Spinal cord (tissue), 10 donors: ENCODE measurements at places on chromosomes 11 and 22. TPM values are rescaled to one million over a fixed set of nuclear protein-coding genes. Genes with fewer than 3 reads are reported as not detected.

CHST1 gene
- total RNA-seq, result 10.5 TPM

EI24 gene
- total RNA-seq, result 75.5 TPM

DNA sequence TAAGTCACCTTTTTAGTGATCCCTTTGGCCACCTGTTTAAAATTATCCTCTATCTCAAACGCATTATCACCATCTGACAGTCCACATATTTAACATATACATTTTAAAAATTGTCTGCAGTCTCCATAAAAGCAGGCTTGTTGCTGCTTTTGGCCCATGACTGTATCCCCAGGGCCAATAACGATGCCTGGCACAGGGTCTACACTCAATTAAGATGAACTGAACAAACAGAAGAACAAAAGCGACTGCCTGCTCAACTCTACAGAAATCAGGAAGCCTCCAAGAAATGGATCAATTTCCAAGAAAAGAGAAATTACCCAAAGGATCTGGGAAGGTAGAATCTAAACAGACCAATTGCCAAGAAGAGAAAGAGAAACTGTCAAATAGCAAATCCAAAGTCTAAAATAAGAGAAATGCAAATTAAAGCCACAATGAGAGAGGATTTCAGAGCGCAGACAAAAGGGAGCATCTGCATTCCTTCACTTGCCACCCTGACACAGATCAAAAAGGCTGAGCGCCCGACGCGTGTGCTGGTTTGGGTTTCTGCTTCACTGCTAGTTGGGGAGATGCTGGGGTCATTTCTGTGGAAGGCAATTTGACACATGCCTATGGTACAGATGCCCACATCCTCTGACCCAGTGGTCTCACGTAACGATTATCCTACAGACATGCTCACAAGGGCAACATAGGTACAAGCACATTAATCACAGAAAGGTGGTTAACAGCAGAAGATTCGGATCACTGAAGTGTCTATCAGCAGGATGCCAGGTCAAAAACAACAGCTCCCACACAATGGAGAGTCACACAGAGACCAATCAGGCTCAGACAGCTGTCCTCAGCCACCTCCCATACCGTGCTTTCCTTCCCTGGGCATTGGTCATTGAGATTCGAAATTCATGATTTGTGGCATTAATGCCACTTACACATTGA, 55.9 kb downstream of the SHISAL1 start:
- no peaks in the 10 kb centered on the region for H3K27me3 ChIP-seq
- H3K4me3 ChIP-seq, result no peak overlapping the region
- H3K4me1 ChIP-seq, result no peaks in the 10 kb centered on the region
- H3K36me3 ChIP-seq, result peaks cover 3% of the 10 kb centered on the region
- no peak overlapping the region for H3K27ac ChIP-seq

BTBD18 gene
- total RNA-seq, result not detected

TSSK2 gene
- total RNA-seq, result not detected

DNA sequence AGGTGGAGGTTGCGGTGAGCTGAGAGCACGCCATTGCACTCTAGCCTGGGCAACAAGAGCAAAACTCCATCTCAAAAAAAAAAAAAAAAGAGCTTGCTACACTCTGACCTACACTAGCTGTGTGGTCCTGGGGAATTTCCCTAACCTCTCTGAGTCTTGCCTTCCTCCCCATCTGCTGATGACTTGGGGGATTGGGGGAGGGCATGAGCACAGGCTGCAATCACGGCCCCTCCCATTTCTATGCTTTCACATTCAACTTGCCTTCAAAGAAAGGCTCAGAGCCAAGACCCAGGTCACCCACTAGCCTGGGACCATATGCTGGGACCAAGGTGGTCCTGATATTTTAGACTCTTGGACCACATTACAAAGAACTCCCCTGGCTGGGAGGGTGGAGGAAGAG, 39.8 kb upstream of the TEF start:
- no peak overlapping the region for H3K27ac ChIP-seq
- H3K4me1 ChIP-seq, result no peaks in the 10 kb centered on the region
- H3K4me3 ChIP-seq, result no peak overlapping the region
- H3K36me3 ChIP-seq, result peaks cover 91% of the 10 kb centered on the region
- no peak for DNase-seq

GRCh38 chr11:128568166-128568778, 19.1 kb downstream of the ETS1 start:
- H3K4me1 ChIP-seq, result peaks cover 6% of the 10 kb centered on the region
- no peak for DNase-seq
- no peaks in the 10 kb centered on the region for H3K36me3 ChIP-seq
- H3K27me3 ChIP-seq, result peaks cover 15% of the 10 kb centered on the region
- H3K27ac ChIP-seq, result no peak overlapping the region

GDPD4 gene
- total RNA-seq, result not detected

DNA sequence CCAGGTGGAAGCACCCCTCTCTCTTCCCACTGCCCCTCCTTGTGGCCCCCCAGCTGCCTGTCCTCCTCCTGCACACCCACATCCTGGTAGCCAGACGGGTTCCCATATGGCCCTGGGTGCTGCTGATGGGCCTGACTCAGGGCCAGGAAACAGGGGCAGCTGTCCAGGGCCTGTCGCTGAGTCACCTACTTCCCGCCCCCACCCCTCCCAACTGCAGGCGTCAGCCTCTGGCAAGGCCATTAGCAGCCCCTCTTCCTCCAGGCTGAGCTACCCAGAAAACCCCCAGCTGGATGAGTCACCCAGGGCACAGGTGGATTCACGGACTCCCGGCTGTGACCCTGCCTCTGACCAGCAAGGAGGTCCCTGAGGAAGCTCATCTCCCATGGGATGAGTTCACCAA, 6.9 kb upstream of the GAL start:
- no peak overlapping the region for H3K4me3 ChIP-seq
- no peaks in the 10 kb centered on the region for H3K36me3 ChIP-seq
- H3K4me1 ChIP-seq, result peaks cover 10% of the 10 kb centered on the region
- no peak for DNase-seq
- peaks cover 2% of the 10 kb centered on the region for H3K27me3 ChIP-seq

- no peak overlapping the region for H3K4me3 ChIP-seq
- no peaks in the 10 kb centered on the region for H3K36me3 ChIP-seq
- H3K4me1 ChIP-seq, result no peaks in the 10 kb centered on the region
Measured at GRCh38 chr11:16167706-16168487, 188.4 kb downstream of the SOX6 start.

GRCh38 chr11:17561526-17561925, 14.5 kb downstream of the OTOG start:
- H3K27me3 ChIP-seq, result no peaks in the 10 kb centered on the region
- no peak overlapping the region for H3K4me3 ChIP-seq
- H3K27ac ChIP-seq, result no peak overlapping the region
- H3K36me3 ChIP-seq, result no peaks in the 10 kb centered on the region
- H3K4me1 ChIP-seq, result no peaks in the 10 kb centered on the region

DNA sequence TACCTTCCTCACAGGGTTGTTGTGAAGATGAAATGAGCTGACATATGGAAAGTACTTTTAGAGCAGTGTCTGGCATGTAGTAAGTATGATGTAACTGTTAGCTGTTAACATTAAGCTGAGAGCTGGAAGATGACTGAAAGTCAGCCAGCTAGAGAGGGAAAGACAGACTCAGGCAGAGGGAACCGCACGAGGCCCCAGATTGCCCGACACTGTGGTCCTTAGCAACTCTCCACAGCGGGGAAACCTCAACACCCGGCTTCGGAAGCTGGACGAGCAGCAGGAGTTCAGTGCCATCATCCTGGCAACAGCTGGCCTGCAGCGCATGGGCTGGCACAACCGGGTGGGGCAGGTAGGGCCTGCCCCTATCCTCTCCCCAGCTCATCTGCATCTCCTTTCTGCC, 6.5 kb downstream of the HMBS start:
- H3K27me3 ChIP-seq, result no peaks in the 10 kb centered on the region
- H3K27ac ChIP-seq, result no peak overlapping the region
- peak overlapping the region; percentile 24 for H3K4me3 ChIP-seq
